ENCODE measurements at places on chromosomes 3 and 15.

DNA sequence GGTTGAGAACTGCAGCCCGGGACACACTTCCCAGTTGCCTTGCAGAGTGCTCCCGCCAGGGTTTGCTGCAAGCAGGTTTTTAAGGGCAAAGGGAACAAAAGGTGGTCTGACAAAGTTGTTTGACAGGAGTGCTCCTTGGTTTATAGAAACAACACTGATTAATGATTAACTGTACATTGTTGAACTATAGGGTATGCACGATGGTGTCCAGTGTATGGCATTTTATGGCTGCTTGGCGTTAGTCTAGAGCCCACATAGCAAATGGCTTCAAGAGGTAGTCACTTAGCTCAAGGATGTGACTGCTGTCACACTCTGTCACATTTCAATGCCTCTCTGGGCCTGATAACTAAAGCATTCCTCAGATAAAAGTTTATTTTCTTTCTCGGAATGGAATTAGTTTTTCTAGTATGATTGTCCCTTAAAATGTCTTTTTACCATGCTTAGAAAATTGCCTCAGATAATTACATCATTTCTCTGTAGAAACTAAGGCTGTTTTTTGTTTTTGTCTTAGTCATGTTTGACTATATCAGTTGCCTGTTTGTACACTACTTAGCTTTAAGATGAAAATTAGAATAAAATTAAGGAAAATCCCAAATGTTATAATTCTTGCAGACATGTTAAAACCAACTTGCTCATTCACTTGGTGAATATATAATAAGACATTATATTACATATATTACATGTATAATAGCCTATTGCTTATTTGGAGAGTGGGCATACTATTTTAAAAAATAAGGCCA is 61.3 kb upstream of the GATM start:
- no peak for DNase-seq

DNA sequence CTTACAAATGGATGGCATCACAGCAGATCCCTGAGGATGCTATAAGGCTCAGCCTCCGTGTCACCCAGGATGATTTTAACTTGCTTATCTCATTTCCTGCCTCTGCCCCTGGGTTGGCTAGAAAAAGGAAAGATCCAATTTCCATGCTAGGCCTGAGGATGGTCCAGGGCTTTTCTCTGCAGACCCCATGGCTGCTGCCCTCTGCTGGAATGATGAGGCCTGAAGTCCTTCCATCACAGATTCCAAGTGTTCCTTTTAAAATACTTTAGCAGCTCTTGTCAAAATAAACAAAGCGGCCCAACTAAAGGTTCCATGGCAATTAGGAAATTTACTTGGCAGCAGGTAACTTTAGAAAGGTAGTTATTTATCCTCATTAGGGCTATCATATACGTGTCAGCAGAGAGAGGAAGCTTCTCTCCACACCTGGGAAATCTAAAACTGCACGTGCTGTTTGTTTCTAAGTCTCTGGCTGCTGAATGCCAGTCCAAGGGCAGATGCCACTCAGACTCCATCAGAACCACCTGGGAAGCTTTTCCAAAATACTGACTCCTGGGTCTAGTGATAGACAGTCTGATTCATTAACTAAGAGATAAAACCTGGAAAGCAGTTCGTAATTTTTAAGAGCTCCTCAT is 401.9 kb upstream of the IL12A start:
- DNase-seq = no peak

DNA sequence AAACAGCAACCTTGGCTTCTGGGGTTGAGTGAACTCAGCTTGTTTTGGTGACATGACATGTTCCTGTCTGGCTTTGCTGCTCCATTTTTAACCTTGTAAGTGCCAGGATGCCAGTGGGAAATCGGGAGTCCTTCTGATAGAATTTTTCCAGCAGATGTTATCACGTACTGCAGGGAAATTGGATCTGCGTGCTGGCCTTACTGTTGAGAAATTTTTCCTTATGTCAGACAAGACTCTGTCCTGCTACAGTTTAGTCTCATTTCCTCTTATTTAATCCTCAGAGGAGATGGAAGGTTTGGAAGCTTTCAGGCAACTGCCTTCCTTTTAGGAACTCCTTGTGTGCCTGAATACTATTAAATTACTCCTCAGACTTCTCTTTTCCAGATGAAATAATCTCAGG is 80.6 kb downstream of the PGPEP1L start:
- DNase-seq = no peak

DNA sequence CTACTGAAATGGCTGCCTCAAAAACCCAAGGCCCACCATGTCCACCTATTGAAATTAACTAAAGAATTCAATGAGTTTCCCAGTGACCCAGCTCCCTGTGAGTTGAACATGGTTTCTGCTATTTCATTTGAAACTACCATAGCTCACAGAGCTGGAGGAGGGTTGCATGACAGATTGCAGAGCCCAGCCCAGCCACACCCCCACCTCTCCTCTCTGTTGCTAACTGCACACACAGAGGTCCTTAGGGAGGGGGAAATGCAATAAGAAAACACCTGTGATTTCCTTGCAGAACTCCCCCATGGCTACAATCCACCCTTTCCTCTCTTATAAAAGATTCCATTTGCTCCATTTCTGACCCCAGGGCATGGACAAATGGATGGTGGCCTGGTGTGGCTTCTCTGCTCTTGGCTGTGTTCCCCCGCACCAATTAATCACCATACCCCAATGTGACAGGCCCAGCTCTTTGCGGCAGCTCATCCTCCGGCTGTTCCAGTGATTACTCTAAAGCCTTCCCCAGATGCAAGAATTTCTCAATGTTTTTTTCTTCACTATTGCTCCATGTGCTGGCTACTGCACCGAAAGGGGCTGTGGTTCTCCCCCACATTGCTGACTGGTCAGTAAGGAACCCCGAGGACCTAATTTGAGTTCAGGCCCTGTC is 208.4 kb upstream of the KBTBD8 start:
- DNase-seq = no peak

DNA sequence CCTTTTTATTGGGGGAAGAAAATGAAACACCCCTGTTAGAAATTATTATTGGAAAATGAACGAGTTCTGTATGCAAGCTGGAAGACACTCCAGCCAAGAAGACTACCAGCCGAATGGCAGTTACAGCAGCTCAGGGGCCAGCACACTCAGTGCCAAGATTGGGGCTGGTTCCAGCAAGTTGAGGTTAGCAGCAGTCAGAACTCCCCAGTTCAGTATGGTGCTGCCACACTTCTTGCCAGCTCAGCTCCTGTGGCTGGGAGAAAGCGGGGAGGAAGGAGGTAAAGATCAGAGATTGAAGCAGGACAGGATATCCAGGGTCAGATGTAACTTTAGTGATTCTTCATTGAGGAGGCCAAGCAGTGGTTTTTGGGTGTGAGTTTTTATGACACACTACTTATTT is 280.2 kb upstream of the NR2E3 start:
- no peak for DNase-seq

DNA sequence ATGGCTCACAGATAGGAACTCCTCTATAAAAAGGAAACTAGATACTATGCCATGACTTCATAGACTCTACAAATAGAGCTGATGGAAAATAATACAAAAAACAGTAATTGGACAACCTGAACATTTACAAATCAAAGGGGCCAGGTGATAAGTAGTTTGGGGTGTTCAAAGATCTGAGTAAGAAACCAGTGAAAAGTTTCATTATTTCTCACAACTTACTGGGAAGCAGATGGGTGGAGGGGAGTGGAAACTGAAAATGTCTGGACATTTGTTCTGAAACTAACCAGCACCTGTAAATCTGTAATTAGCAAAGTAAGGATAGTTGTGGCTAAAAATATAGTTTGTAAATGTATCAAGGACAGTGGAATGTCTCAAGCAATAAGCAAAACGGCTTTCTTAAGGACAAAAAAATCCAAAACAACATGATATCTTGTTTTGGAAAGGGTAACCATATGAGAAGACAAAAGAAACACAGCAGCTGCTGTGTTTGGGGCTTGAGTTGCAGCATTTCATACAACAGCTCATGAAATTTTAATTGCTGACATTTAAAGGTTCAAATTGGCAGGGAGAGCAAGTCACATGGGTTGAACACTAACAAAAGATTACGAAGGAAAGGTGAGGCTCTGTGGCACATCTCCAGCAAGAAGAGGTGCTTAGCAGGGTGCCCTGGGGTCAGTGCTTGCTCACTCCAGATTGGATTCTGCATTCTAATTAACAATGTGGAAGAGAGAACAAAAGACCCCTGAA is 26.8 kb upstream of the THBS1 start:
- no peak for DNase-seq

- DNase-seq = no peak
Observed at GRCh38 chr3:127747751-127748521, 74.4 kb downstream of the MGLL start.

GRCh38 chr3:152695840-152696239 is 139.1 kb upstream of the P2RY1 start:
- no peak for DNase-seq

DNA sequence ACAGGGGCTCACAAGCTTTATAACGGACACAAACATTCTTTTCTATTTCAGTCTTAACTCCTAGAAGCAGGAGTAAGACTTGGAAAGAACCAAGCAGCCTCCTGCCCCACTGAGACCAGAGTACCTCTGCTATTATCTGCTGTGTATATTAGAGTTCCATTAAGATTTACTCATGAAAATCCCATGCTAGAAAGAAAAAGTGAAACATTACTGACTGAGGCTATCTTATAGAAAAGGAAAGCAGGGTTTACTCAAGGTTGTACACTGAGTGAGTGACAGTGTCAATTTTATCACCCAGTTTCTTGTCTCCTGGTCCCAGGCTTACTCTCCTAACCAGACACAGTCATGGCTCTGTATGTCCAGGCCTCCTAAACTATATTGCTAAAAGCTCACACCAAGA is 97.9 kb upstream of the SOX2 start:
- DNase-seq = no peak

DNA sequence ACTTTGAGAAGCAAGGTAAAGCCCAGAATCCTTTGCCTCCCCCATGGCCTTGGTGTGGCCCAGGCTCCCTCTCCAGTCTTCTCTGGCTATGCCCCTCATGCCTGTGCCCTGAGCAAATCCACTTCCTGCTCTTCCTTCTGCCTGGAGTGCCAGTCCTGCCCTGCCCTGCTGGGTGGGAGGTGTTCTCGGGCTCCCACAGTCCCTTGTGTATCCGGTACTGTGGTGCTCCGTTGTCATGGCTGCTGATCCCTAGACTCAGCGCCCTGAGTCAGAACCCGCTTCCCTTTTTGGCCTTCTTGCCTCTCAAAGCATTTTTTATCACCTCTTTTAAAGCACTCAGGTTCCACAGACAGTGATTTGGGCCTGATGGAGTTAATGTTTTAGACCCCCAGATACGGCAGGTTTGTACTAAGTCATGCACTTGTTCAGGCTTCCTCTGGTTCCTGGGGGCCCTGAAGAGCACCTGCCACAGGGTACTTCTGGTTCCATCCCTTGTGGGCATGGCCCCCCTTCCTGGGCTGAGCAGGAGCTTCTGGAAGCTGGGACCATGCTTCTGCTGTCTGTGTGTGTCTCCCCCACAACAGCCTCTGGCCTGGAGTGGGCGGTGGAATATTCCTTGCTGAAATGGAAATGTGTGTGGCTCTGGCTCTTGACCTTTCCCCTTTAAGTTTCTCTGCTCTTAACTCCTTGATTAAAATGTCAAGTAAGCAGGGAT is 29.6 kb upstream of the ADAMTS7 start:
- DNase-seq = no peak

DNA sequence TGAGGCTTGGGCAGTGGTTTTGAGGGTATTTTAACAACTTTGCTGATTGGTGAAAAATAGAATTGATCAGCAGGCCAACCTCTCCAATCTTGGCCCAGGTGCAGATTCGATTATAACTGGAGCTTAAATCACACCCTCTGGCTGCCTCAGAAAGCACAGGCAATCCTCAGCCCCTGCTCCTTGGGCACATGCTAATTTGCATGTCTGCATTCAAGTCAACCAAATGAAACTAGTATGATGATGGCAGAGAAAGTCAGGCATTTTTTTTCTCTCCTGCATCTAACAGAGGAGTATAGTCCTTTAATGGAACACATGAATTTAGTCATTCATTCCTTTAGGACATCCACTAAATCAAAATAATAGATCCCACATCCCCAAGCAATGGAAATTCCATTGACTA is 16.8 kb upstream of the NMNAT3 start:
- DNase-seq = no peak

DNA sequence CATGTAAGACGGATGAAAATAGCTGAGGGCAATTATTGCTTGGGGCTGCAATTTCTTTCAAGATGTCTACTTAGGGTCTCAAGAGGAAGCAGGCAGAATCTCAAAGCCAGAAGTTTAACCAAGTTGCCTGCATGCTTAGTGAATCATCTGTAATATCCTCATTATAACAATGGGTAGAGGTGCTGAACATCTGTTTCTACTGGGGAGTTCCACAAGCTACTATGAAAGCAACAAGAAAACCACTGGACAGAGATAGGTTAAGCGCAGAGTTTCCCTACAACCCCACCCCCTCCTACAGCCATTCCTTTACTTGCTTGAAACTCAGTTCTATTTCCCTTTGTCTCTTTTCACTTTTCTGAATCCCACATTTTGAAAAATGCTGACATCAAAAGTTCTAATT is 759.4 kb upstream of the GBE1 start:
- DNase-seq = no peak

GRCh38 chr3:50172626-50173220 is 17.6 kb downstream of the SEMA3F start:
- DNase-seq = no peak

GRCh38 chr3:149145356-149145755 is 15.9 kb downstream of the HPS3 start:
- DNase-seq = no peak

- DNase-seq = peak; percentile 33
Observed at GRCh38 chr3:126064627-126065258, 19.2 kb downstream of the SLC41A3 start.

DNA sequence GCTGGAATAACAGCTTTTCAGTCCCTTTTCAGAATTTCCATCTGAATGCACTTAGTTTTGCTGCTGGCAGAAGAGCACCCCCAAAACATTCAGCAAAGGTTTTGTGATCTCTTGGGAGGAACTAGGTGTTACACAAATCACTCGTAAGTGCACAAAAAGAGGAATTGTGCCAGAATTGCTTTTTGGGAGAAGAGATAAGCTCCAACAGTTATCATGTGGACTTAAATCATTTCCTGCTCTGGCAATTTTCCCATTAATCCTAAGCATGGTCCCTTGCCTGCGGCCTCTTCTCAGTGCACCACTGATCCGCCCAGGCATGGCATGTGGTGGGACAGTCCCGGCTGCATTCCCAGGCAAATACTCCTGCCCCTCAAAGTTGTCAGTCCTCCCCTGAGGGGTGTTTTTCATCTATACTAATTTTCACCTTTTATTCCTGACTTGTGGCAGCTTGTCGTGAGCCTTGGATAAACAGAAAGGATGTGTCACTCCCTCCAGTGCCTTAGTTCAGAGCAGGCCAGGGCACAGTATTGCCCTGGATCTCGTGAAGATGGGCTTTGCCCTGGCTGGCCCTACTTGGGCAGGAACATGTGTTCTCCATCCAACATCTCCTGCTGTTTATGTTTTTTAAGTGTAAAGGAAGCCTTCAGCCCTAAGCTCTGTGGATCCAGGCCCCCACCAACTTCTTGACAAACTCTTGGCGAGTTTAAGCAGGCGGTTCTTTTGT is 44.6 kb upstream of the VILL start:
- DNase-seq = no peak
